ENCODE measurements at places on chromosomes 2 and 18.

DNA sequence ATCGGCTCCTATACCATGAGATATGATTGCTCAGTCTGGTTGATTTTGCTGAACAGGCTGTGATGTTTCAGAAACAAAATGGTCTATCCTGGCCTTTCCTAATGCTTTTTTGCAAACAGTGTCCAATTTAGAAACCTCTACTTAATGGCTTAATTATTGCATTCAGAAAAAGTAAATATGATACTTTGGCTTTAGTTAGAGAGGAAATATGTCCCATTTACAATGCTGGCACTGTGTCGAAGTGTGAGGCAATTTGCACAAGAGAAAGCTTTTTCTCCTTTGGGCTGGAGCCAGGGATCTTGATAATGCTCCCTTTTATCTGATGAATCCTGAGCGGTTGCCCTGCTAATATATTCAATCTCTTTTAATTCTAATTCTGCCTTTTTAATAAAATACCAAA lies 418.9 kb downstream of the EPHA4 start:
- no peak for DNase-seq

GRCh38 chr18:9139400-9140039 lies 2.9 kb downstream of the ANKRD12 start:
- DNase-seq = no peak

- no peak for DNase-seq
Measured at GRCh38 chr2:216114382-216114713, 5.2 kb downstream of the XRCC5 start.

DNA sequence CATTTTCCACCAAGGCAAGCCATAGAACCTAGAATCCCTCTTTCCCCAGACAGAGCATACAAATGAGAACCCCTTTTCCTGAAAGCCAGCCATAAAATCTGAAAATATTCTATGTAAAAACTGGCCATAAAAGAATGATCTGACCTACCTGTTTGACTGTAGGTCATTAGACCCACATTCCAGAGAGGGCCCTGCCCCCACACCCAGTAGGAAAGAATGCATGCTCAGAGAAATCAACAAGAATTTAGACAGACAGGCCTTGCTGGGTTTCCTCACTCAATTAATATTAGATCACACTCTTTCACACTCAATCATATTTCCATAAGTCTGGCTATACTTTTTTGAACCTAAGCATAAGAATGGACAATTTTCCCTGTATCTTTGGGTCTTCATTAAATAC lies 929.5 kb downstream of the ERBB4 start:
- no peak for DNase-seq

DNA sequence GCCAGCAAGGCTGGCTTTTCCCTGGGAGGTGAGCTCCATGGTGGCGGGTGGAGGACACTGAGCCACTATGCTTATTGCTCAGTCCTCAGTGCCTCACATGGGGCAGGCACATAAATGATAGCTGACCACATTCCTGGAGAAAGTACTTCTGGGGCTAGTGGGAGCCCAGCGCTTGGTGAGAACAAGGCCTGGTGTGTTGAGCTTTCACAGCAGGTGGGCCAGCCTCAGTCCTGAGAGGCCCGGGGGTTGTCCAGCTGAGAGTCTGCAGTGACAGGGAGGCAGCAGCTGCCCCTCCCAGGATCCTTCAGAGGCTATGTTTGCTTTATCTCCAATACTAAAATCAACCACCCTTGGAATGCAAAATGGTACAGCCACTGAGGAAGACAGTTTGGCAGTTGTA lies 217.7 kb downstream of the ZBTB7C start:
- no peak for DNase-seq

GRCh38 chr2:24658531-24659202 lies 134.5 kb downstream of the PTRHD1 start:
- no peak for DNase-seq

GRCh38 chr2:173997269-173997668 lies 32.1 kb upstream of the SP3 start:
- no peak for DNase-seq

GRCh38 chr2:140013545-140014203 lies 1233.5 kb upstream of the NXPH2 start:
- DNase-seq = no peak

DNA sequence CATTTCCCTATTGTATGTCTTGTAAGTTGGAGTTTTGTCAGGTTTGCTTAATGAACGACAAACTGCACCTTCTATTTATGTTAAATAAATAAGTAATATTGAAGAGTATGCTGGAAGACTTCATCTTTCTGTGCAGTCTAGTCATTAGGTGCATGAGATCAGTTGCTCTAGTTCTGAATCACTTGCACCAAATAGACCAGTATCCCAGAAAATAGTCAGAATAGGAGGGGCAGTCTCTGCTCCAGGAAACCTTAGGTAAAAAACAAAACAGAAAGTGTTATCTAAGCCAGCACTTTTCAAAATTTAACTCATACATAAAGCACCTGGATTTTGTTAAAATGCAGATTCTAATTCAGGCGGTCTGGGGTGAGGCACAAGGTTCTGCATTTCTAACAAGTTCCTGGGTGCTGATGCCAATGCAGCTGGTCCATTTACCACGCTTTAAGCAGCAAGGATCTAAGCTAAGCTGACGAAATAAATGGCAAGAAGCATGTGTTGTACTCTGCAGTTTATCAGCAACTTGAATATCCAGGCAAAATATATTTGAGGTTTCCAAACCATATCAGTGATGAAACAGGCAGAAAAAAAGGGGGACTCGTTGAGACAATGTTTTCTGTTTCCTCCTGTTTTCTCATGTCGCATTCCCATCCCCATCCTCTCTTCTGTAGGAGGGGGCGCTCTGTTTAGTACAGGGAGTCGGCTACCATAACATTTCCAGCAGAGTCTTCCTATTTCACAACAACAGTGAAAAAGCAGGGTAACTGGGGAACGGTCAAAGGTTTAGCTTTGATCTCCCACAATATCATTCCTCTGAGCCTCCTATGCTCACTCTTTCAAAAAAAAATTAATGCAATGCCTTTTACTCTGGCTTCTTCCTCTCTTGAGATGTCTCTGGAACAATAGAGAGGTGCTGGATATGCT lies 106.4 kb downstream of the MBD2 start:
- DNase-seq = no peak

DNA sequence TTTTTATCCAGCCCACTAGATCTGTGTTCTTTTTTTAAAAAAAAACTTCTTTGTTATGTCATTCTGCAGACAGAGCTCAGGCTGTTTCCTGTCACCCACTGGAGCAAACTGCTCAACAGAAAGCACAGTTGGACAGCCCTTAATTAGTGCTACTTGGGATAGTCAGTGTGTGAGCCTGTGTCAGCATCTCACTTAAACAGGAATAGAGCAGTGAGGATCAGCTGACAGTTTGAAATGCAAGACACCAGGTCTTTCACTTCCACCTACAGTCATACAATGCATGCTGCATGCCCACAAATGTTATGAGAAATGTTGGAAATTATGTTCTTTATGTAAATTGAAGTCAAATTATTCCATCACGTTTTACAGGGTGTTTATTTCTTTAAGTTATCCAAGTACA lies 174.9 kb downstream of the NR4A2 start:
- no peak for DNase-seq

- DNase-seq = no peak
Measured at GRCh38 chr2:18123211-18123570, 244.7 kb downstream of the KCNS3 start.

DNA sequence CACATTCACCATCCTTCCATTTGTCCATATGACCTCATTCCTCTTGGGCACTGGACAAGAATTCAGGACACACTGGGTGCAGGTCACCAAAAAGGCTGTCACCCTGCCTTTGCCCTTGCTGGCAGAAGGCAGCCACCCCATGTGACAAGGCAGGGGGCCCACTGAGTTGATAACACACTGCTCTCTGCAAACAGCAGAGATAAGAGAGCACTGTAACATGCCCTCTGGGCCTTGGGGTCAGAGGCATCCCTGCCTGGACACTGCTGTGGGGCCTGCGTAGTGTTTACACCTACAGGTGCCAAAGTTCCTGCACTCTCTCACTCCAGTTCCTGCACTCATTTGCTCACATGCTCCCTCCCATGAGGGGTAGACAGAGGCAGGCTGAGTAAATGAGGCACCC lies 344.7 kb upstream of the TCF4 start:
- no peak for DNase-seq

DNA sequence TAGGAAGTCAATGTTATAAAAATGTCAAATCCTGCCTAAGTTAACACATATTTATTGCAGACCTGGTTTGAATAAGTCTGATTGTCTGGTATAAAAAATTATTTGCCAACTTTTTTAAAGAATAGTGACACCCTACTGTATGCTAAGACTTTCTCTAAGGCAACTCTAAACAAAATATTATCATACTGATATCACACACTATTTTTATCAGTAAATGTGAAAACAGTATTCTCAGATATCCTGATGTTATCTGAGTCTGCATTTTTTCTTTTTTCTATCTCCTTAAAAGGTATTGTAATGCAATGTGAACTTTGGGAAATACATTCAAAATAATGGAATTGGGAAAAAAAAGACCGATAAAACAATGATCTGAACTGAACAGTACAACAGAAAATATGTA lies 127.1 kb downstream of the DOCK10 start:
- no peak for DNase-seq

DNA sequence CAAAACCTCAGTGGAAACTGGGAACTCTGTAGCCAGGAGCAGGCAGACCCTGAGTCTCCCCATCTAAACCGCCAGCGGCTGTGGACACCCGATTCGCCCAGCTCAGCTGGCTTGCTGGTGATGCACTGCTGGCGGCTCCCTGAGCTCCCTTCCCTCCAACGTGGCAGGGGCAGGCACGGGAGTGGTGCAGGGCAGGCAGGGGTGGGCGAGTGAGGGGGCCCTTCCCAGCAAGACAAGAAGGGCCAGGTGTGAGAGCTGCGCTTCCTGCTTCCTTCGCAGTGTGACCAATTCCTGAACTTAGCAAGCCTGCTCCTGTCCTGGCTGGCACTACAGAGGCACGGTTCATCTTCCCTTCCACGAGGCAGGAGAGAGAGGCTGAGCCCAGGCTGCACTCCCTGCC lies 12.3 kb upstream of the SEMA4C start:
- DNase-seq = no peak

DNA sequence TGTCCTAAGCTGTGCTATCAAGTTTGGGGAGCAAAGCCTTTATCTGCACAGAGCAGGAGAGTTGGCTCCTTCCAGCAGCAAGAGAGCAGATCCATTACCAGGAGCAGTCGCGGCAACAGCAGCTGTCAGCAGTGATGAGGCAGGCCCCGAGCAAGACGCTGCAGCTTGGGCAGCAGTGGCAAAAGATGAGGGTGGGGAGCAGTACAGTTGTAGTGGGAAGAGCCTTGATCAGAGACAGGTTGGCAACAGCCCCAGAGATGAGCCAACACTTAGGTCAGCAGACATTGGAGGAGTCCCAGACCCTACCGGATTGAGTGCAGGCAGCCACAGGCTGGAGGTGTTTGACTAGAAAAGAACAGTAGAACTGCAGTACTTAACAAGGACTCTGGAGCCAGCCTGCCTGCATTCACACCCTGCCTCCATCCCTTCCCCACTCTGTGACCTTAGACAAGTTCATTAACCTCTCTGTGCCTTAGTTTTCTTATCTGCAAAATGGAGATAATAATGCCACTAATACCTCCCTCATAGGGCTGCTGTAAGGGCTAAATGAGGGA lies 117.1 kb upstream of the SERTAD2 start:
- no peak for DNase-seq

- DNase-seq = no peak
Measured at GRCh38 chr2:101500180-101500579, 25.3 kb upstream of the RFX8 start.

DNA sequence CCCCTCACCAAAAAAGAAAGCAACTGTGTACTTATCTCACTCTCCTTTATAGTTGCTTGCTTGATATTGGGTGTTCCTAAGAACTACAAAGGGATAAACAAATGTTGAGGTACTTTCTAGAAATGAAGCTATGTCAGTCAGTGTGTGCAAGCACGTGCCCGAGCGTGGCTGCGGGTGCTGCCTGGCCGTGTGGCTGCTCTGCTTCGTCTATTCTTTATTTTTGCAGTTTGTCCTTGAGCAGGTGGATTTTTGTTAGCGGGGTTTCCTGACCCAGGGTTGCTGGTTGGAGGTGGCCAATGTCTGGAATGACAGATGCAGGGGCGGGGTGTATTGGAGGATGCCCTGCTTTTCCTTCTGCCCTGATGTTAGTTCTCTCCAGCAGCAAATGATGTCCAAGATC lies 62.6 kb downstream of the ACOXL start:
- DNase-seq = no peak

DNA sequence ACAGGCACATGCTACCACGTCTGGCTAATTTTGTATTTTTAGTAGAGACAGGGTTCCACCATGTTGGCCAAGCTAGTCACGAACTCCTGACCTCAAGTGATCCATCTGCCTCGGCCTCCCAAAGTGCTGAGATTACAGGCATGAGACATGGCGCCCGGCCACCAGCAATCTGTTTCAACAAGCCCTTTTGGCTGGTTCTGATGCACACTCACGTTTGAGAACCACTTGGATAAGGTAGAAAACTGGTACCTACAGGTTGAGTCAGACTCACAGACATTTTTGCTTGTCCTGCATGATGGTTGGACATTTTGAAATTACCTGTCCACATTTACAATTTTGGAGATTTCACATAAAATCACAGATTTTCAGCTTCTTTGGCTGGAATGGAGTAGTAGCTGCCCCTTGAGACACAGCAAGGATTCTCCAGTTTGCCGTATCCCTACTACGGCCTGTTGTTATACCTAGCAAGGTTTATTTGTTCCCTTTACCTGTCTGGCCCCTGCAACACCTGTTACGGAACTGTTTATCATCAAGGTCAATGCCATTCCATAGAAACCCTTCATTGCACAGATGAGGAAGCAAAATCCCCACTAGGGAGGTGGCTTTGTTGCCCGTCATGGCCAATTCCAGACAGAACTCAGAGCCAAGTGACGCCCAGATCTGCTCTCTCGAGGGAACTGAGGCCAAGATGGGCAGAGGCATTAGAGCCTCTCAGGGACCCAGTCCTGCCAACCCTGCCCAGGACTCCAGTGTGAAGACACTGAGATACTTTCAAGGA lies 31.4 kb upstream of the IGFBP2 start:
- no peak for DNase-seq

DNA sequence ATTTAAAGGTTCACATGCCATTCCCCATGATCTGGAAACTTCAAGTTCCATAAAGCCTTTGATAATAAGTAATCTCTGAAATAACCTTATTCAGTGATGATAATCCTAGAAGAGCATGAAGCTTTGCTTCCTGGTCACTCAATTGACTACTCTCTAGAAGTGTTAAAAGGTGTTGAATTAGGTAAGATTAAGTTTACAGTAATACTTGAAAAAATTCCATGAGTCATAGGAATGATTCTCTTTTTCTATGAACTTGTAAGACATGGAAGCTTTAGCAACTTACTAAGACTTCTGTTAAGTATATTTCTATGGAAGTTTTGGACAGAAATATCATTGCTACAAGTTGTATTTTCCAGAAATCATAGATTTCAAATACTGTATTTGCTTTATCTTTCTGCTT lies 100.6 kb downstream of the MYO1B start:
- DNase-seq = no peak
